Heart left ventricle (tissue), 16 donors: ENCODE measurements at places on chromosomes 4 and X. TPM values are rescaled to one million over a fixed set of nuclear protein-coding genes. Genes with fewer than 3 reads are reported as not detected.

AMOT gene
- total RNA-seq: 6.3 TPM

DNA sequence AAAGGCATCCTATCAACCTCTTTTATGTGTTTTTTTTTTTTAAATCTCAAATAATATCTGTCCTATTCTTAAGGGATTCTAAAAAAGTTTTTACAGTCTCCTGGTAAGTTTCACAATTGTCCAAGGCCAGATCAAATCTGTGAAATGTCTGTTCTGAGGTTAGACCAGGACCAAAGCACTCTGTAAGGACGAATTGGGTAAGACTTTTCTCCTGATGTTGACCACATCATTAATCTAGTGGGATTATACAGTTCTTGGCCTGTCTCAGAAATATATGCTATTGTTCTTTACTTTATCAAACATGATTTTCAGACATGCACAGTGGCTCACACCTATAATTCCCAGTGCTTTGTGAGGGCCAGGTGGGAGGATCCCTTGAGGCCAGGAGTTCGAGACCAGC, 45.8 kb upstream of the TMEM131L start:
- DNase-seq: no peak

DNA sequence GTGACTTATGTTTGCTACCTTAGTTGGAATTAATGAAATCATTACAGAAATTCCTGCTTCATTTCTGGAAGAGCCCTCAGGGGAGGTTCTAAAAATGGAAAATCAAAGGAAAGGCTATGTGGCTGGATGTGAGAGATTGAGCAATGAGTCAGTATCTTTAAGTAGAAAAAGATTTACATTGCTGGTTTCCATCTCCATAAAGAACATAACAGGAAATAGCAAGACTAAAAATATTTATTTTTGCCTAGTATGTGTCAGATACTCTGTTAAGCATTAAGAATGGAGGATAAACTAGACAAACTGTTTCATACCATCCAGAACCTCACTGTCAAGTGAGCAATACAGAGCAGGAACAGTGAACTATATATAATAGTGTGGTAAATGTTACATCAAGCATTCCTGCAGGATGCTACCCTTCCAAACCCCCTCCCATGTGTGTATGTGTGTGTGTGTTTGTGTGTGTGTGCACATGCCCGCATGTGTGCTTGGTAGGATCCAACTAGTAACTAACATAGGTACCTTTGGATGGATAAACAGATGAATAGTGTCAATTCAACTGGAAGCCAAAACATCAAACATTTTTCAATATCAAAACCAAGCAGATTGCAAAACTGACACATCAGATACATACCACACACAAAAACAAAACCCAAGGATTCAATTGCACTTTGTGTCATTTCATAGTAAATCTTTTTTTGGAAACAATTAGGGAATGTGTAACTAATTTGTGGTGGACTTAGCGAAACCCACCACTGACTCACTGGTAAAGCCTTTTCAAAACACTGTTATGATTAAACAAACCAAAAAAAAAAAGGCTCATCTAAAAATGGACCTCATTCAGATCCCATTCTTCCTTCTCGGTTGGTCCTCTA, 223.4 kb downstream of the SHROOM3 start:
- DNase-seq: no peak

DNA sequence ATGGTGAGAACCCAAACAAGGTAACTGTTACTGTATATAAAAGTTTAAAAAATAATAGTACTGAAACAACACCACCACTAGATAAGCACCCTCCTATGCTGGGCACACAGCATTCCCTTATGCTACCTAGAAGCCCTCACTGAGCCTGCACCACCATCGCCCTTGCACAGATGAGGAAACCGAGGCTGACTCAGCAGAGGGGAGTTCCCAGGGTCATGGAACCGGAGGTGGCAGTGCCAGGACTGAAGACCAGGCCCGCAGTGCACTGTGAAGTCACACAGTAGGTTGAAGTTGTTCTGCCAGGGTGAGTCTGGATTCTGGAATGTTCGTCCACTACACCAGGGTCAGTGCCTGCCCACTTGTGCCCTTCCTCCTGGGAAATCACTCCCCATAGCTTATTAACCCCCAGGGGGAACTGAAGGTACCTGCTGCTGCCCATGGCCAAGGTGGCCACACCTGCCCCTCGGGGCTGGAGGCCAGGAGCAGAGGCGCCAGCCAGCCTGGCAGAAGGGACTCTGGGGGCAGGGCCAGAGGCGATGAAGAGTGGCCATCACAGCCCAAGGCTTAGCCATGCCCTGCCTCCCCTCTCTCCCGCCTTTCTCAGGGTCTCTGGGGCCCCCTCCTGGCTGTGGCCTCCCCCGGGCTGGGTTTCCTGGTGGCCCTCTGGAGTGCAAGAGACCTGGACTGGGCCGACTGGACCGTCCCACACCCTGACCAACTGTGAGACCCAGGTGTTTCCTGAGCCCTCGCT, 15.1 kb upstream of the ABLIM2 start:
- DNase-seq: no peak

- no peak for DNase-seq
Observed at GRCh38 chr4:11489453-11490083, 60.9 kb upstream of the HS3ST1 start.

- peak; percentile 99 for DNase-seq
Observed at GRCh38 chr4:17576932-17577664, at the start of gene LAP3. Gene LAP3, plus strand, starts transcription at chr4:17577198. Its CDS starts 268 bp downstream, at chr4:17577466.

ARL13A gene
- total RNA-seq: not detected

ATP7A gene
- 8.3 TPM for total RNA-seq

- no peak for DNase-seq
Observed at GRCh38 chrX:105488716-105489115, 268.2 kb upstream of the TEX13A start.

DNA sequence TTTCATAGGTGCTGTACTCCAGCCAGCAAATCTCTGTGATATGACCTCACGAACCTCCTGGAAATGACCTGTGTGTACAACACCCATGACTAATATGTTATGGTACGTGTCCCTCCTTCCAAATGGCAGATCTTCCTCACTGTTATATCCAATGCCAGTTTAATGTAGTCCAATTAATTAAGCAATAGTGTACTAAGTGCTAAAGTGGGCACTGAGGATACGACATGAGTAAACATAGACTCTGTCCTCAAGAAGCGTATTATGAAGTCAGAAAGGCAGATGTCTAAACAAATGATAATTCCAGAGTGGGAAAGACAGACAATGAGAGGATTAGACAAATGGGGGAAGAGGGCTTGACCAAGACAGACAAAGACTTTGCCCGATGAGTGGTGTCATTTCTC, 33.9 kb downstream of the GPRIN3 start:
- DNase-seq: no peak

DNA sequence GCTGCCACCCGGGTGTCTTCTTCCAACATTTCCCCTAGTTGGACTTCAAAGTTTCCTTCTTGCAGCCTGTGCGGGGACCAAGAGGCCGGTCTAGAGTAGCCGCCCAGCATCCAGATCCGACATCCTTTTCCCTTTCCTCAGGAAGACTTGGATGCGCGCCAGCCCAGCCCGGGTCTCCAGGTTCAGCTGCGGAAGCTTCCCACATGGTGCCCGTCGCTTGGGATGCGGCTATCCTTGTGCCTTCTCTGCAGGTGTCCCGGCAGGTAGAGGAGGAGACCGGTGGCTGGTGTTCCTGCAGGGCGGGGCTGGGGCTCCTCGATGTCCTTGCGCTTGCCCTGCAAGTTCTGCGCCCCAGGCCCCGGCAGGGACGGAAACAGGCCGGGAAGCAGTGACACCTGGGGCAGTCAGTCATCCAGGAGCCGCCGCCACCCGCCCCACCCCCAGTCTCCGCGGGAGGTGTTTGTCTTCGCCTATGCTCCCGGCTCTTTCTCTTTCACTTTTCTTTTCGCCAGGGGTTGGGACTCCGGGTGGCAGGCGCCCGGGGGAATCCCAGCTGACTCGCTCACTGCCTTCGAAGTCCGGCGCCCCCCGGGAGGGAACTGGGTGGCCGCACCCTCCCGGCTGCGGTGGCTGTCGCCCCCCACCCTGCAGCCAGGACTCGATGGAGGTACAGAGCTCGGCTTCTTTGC, at the start of gene IL15:
TSS of gene IL15 (plus strand) at position 502 of the 689 bp plus-strand sequence. CDS start 82,882 bp downstream, outside the sequence.
- peak; percentile 73 for DNase-seq

DNA sequence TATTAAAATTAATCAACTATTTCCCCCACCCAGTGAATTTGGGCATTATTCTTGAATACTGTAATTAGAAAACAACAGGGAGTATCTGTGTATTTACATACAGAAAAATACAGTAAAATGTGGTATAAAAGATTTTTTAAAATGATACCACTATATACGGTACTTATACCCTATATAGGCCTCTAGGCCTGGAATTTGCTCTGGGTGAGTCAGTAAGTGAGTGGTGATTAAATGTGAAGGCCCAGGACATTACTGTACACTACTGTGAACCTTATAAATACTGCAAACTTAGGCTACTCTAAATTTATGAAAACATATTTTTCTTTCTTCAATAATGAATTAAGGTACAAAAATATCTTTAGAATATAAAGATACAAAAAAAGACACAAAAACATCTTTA, 6.3 kb upstream of the CSN3 start:
- DNase-seq: no peak

DNA sequence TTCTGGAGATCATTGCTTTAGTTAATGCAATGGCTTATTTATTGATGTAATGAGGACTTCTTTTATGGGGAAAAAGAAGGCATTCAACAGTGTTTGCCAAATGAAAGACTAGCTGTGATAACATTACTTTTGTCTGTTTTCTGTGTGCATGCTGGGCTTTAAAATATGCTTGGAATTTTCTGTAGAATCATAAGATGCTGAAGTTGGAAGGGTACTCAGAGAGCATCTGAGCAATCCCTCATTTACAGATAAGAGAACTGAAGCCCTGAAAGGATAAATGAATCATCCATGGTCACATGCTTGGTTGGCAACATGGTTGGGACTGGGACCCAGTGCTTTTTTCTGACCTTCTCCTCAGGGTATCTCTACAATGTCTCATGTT, 31.4 kb upstream of the PITX2 start:
- no peak for DNase-seq

DNA sequence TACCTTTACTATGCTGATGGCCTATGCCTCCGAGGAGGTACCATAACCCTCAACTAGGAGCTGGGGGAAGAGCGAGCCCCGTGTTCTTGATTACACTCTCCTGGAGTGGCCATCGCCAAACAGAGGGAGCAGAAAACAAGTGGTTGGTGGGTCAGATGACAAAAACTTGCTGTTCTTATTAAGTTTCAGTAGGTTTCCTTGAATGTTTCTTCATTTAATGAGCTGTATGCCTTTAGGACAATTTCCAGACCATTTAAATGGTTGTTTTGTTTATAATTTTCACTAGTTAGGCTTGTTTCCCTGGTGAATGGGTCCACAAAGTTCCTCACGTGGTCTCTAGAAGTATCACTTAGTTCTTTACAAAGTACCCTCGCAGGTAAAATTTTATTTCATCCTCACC, 4.7 kb downstream of the PYURF start:
- DNase-seq: no peak

FABP2 gene
- total RNA-seq: not detected

HTR2C gene
- not detected for total RNA-seq

GRCh38 chrX:88437563-88437962, 309.5 kb upstream of the CPXCR1 start:
- no peak for DNase-seq

NXF2B gene
- not detected for total RNA-seq
